ENCODE measurements at places on chromosomes 7 and 10.

- no peak for DNase-seq
These were observed 105.0 kb downstream of the EPC1 start for GRCh38 chr10:32241946-32242345.

- DNase-seq: no peak
These were observed 485.8 kb downstream of the PLXDC2 start for GRCh38 chr10:20302033-20302432.

- DNase-seq: no peak
These were observed 37.2 kb downstream of the FIGNL1 start for GRCh38 chr7:50412973-50413372.

GRCh38 chr7:82162289-82162688, 281.3 kb downstream of the CACNA2D1 start:
- DNase-seq: no peak

GRCh38 chr10:32210306-32211045, 136.5 kb downstream of the EPC1 start:
- peak; percentile 41 for DNase-seq

- no peak for DNase-seq
These were observed 198.9 kb downstream of the WDR37 start for GRCh38 chr10:1255118-1255517.
